ENCODE measurements at places on chromosomes 12 and 14.

- DNase-seq, result no peak
Measured at GRCh38 chr14:71688576-71688975, 243.7 kb upstream of the RGS6 start.

DNA sequence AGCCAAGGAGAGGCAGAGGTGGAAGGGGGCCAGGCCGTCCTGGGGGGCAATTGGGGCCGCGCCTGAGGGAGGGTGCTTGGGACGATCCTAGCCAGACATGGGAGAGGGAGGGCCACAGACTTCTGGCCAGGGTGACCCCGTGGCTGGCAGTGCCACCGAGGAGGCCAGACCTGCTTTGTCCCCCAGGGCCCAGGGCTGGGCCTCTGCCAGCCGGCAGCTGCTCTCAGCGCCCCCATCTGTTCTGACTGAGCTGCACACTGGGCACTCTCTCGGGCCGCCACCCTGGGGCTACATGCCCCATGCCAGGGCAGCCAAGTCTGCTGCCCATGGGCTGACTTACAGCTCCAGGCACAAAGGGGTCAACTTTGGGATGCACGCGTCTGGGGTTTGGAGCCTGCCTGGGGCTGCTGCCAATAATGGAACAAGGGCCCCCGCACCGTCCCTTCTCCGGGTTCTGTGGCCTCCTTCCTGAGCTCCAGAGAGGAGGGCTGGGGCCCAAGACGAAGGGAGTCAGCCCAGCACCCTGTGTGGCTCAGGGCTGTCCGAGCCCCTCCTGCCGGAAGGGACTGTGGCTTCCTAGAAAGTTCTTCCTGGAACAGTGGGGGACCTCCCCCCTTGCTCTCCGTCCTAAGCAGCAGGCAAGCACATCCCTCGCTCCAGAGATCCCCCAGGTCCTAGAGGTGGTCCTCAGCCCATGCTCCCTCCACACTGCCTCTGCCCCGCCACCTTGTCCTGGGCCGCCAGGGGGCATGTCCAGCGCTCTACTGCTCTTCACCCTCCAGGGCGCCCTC, 1.1 kb downstream of the ADSS1 start:
- no peak for DNase-seq

- no peak for DNase-seq
Measured at GRCh38 chr14:54791001-54791400, 111.6 kb downstream of the GCH1 start.

DNA sequence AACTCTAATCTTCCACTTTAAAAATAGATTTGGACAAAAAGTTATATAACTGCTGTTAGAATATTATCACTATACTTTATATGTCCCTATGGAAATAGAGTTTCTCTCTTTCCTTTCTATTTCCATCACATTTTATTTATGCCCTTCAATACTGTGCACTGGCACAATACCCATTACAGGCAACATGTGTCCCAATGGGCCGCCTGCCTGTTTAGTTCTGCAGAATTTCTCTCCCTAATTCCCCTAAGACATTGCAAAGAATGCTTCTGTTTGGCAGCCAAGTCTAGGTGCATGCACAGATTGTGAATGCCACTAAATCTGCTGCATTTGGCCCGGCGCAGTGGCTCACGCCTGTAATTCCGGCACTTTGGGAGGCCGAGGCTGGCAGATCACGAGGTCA, 520.4 kb upstream of the FLRT2 start:
- no peak for DNase-seq

- no peak for DNase-seq
Measured at GRCh38 chr12:99476956-99477355, 170.6 kb upstream of the GARIN6 start.

- DNase-seq, result no peak
Measured at GRCh38 chr12:53963434-53964314, 9.0 kb downstream of the HOXC12 start.

DNA sequence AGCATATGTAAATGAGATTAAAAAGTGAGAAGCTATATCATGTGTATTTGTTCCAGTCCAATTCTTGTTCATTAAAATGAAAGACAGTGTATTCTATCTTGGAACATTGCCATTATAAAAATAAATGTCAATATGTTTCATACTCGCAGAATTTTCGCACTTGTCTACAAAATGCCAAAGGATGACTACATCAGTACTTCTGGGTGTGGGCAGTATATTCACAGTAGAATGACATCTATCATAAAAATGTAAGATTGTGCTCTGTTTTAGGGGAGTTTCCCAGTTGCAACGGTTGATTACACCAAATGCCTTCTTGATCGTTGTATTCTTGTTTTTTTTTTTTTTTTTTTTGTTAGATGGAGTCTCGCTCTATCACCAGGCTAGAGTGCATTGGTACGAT, 292.3 kb upstream of the E2F7 start:
- no peak for DNase-seq

DNA sequence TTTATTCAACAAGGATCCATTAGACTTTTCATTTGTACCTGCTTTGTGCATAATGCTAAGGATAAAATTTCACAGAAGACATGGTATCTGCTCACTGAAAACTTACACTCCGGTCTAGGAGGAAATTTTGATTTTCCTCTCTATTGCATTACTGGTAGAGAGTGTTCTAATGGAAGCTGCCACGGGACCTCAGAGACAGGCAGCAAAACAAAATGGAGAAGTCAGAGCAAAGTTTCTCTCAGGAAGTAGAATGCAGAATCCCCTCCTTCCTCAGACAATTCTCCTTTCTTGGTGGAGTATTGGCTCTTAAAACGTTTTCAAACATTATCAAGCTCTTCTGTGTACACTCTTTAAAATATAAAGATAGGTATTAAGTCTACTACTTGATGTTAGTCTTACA, 12.3 kb downstream of the CLEC2B start:
- DNase-seq, result no peak

DNA sequence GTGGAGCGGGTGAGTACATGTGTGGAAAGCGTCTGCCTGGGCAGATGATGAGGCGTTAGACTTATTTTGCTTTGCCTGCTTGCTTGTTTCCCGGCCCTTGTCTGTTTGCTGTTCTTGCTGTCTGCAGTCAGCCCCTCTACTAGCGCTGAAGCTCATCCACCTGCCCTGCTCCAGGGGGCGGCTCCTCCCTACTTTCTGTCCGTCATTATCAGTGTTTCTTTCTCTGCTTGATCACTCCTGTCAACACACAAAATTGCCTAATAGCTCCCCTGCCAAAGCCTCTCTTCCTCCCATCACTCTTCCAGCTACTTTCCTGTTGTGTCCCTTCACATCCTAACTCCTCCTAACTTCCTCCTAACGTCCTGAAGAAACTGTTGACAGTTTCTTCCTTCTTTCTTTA, 34.9 kb upstream of the GALNT8 start:
- no peak for DNase-seq

DNA sequence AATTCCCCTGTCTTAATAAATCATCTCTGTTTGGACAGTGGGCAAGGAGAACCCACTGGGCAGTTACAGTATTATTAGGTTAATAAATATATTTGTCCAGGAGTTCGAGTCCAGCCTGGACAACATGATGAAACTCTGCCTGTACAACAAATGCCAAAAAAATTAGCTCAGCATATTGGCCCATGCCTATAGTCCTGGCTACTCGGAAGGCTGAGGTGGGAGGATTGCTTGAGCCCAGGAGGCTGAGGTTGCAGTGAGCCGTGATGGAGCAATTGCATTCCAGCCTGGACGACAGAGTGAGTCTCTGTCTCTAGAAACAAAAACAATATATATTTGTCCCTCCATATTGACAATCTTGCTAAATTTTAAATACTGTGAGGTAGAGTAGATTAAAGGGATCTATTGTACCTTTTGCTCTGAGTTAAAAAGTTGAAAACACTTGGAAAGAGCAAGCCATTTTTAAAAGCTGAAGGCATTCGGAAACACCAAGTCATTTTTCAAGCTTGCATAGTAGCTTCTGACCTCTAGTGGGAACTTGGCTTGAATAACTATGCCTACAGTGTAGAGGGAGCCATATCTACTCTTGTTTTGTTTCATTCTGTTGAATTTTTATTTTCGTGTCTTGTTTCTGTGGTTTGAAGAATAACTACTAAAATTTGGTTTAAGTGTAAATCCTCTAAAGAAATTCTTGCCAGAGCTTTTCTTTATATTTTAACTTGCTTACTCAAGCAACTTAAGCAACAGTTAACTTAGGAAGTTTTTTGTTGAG, 14.6 kb upstream of the EEA1 start:
- DNase-seq, result no peak

GRCh38 chr14:31371646-31372045, 48.7 kb downstream of the HEATR5A start:
- no peak for DNase-seq

DNA sequence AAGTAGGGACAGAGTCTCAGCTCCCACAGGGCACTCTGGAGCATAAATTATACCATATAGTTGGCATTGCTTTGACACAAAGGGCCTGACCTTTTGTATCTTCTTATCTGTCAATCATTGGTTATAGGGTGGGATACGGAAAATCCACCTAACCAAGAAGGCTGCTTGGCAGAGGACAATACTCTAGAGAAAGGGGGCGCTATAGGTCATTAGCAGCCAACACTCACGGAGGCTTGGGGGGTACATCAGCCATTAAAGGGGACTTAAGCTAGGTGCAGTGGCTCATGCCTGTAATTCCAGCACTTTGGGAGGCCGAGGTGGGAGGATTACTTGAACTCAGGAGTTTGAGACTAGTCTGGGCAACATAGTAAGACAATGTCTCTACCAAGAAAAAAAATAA, 22.9 kb downstream of the SPTSSA start:
- DNase-seq, result no peak

DNA sequence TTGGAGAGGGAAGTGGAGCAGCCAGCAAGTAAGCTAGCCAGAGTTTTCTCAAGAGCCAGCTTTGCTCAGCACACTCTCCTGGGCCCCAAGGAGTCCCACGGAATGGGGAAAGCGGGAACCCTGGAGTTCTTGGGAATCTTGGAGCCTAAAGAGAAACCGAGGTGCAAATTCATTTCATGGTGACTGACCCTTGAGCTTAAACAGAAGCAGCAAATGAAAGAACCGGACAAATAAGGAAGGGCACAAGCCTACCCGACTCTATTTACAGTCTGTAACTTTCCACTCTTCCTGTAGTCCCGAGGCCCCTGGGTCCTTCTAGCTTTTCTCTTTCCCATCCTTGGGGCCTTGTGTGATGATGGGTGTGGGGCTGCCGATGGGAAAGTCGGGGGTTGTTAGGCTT, 18.1 kb upstream of the TIGAR start:
- no peak for DNase-seq

- no peak for DNase-seq
Measured at GRCh38 chr12:25972783-25973182, 14.3 kb downstream of the RASSF8 start.

DNA sequence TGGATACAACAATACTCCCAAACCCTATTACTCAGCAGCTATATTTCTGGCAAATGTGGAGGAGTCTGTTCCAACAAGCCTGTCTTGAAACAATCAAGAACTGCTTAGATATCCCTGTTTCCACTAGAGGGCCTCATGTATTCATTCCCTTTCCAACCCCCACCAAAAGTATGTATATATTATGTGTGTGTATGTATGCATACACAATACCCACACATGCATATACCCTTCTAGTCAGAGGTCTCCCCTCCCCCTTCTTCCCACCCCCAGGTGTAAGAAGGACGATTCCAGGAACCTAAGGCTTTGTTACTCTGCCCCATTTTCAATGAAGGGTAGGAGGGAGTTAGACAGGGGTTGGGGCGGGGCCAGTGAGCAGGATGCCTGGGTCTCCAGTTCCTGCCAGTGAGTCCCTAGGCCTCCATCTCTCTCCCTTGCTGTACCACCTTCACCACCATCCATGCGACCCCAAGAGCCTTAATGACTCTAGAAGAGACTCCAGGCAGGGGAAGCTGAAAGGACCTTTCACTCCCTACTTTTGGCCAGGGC, at the start of gene DGKA:
TSS of gene DGKA (plus strand) at position 392 of the 546 bp plus-strand sequence. CDS start 5,342 bp downstream, outside the sequence.
- no peak for DNase-seq

GRCh38 chr12:129550353-129550752, 353.5 kb downstream of the TMEM132D start:
- no peak for DNase-seq

DNA sequence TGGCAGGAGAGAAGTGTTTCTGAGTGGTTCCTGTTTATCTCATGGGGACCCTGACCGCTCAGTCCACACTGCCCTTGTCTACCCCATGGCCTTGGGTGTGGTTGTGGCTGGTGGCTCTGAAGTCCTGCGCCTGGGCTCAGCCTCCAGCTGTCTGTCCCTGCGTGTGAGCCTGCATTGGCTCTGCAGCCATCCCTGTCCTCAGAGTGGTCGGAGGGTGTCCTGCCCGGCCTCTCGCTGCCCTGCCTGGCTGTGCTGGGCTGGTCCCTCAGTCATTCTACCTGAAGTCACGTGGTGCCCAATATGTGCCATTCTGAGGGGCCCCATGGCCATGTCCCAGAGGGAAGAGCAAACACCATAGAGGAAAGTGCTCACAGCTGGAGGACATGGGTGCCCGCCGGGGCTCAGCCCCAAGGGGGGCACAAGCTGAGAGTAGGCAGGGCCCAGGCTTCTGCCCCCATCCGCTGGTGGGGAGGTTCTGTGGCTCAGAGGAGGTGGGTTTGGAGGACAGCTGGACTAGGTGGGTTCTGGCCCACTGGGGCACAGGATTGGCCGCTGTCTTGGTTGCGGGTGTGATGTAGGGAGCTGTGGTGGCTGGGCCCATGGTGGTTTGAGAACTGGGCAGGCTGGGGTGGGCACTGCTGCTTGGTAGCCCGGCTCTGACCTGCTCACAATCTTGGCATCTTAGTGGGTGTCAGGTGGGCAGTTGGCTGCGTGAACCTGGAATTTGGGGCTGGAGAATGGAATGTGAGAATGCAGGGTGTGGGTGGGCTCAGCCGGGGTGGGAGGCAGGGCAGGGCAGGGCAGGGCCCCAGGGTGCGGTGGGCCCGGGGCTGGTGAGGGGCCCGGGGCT, 11.6 kb downstream of the TEDC1 start:
- DNase-seq, result no peak

- DNase-seq, result no peak
Measured at GRCh38 chr12:67048371-67048770, 220.8 kb upstream of the CAND1 start.

- DNase-seq, result peak; percentile 3
Measured at GRCh38 chr14:66476964-66477363, 9.2 kb upstream of the CCDC196 start.

GRCh38 chr12:9719790-9720189, 13.1 kb downstream of the CLECL1 start:
- no peak for DNase-seq

GRCh38 chr12:93047118-93047517, 118.0 kb upstream of the EEA1 start:
- no peak for DNase-seq

GRCh38 chr14:53213761-53214160, 60.6 kb upstream of the DDHD1 start:
- no peak for DNase-seq

DNA sequence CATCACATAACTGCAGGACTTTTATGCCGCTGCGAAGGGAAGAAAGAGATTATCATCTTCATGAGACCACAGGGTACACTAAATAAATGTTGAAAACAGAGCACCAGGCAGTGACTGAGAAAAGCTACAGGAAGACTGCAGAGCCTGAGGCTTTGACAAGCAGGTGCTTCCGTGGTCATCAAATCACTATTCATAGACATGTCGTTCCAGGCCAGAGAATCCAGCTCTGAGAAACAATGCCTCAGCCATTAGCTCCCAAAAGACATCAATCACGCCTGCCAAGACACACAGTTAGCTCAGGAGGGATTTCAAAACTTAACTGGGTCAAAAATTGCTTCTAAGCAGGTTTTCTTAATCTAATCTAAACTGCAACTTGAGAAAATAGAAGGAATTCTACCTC, 47.2 kb upstream of the GARIN6 start:
- DNase-seq, result no peak

All from GM04504 (cell line).